A673 (cell line): ENCODE measurements at places on chromosomes 16 and 17. TPM values are rescaled to one million over a fixed set of nuclear protein-coding genes. Genes with fewer than 3 reads are reported as not detected.

The ABCA3 gene
- total RNA-seq = 9.0 and 13.7 TPM in 2 replicates

The CTF1 gene
- total RNA-seq = 1.4 and 1.6 TPM in 2 replicates

- no peak for DNase-seq
- no peak overlapping the region for H3K27ac ChIP-seq
- H3K4me3 ChIP-seq = no peak overlapping the region
Observed at GRCh38 chr17:1928976-1929375, 96.2 kb downstream of the RTN4RL1 start.

GRCh38 chr17:40153603-40154236 lies 13.4 kb downstream of the CASC3 start:
- no peaks in the 10 kb centered on the region for H3K4me1 ChIP-seq
- no peak overlapping the region for H3K4me3 ChIP-seq
- H3K27ac ChIP-seq = peak overlapping the region; percentile 42
- H3K36me3 ChIP-seq = peaks cover 19% of the 10 kb centered on the region
- H3K27me3 ChIP-seq = no peaks in the 10 kb centered on the region

- no peak for DNase-seq
- H3K27ac ChIP-seq = peak overlapping the region; percentile 55
- H3K36me3 ChIP-seq = peaks cover 81% of the 10 kb centered on the region
- no peak overlapping the region for H3K4me3 ChIP-seq
- H3K4me1 ChIP-seq = peaks cover 29% of the 10 kb centered on the region
- no peaks in the 10 kb centered on the region for H3K27me3 ChIP-seq
Observed at GRCh38 chr17:77205396-77206125, 64.8 kb downstream of the SEC14L1 start.
